ENCODE measurements at places on chromosomes 2 and 18.

- peak; percentile 25 for DNase-seq
Observed at GRCh38 chr2:21424375-21424774, 300.6 kb downstream of the TDRD15 start.

GRCh38 chr2:224410946-224411561, 9.1 kb upstream of the FAM124B start:
- no peak for DNase-seq

- no peak for DNase-seq
Observed at GRCh38 chr2:6202756-6203155, 510.6 kb downstream of the SOX11 start.

DNA sequence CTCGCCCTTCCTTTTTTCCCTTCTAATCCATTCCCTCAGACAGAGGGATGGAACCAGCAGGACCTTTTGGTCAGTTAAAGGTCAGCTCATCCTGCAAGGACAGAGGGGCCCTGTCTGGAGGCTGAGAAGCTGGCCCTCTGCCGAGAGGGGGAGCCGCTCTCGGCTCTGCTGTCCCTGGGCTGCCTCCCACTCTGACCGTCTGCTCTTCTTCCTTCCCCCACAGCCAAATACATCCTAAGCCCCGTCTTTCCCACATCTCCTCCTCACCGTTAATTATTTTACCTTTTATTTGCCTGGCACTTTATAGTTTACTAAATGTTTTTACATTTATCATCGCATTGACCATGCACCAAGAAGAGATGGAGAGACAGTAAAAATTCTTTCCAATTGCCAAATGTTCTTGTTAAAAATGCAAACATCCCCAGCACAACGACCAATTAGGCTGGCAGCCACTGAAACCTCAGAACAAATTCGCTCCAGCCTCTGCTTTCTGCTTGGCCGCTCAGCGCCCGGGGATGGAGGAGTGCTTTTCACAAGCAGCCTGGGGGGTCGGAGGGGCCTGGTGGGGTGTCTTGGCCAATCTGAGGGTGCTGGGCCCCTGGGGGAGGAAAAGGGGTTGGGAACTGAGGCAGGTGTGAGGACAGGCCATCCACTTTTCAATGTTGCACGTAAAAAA, 123.7 kb downstream of the TNS1 start:
- no peak for DNase-seq

DNA sequence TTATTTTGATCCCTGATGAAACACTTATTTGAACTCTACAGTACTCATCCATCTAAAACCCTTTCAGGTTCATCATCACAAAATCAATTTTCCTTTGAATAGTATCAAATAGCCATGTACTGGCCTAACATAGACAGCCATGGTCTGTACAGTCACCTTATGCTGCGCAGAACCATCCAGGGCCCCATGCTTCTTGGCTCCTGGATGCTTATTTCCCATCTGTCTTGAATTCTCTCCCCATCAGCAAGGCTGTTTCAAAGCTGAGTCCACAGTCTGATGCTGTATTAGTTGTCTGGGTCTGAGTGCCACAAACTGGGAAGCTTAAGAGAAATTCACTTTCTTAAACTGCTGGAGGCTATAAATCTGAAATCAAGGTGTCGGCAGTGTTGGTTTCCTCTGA, 290.2 kb downstream of the OSR1 start:
- DNase-seq: no peak

DNA sequence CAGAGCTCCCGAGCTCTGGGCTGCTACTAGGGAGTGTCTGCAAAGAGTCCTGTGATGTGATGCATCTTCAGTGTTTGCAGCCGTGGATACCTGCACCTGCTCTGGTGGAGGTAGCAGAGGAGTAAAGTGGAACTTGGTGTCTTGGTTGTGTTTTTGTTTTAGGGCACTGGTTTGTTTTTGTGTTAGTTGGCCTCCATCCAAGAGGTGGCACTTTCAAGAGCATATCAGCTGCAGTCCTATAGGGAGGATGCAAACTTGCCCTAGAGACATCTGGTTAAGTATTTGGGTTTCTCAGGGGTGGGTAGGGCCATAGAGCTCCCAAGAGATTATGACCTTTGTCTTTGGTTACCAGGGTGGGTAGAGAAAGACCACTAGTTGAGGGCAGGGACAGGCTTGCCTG, 1249.0 kb upstream of the FAM98A start:
- no peak for DNase-seq

DNA sequence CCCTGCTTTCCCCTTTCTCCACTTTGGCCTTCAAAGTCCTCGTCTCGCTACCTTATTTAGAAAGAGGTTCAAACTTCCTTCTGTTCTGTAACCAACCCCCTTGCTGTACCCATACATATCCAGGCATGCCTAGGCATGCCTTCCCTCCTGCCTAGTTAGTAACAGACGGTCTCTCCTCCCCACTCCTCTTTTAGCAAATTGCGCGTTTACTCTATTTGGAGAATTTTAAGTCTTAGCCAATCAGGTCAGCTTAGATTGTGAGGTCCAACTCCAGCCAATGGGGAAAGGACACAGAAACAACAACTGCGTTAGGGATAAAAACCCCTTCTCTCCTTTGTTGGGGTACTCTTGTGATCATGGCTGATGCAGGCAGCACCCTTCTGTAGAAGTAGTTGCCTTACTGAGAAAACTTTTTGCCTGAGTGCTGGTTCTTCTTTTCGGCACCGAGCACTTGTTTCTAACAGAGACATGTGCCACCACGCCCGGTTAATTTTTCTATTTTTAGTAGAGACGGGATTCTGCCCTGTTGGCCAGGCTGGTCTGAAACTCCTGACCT, 85.9 kb upstream of the FOXI3 start:
- no peak for DNase-seq

- peak; percentile 66 for DNase-seq
Observed at GRCh38 chr18:23136326-23137096, 1.2 kb downstream of the CABLES1 start.

DNA sequence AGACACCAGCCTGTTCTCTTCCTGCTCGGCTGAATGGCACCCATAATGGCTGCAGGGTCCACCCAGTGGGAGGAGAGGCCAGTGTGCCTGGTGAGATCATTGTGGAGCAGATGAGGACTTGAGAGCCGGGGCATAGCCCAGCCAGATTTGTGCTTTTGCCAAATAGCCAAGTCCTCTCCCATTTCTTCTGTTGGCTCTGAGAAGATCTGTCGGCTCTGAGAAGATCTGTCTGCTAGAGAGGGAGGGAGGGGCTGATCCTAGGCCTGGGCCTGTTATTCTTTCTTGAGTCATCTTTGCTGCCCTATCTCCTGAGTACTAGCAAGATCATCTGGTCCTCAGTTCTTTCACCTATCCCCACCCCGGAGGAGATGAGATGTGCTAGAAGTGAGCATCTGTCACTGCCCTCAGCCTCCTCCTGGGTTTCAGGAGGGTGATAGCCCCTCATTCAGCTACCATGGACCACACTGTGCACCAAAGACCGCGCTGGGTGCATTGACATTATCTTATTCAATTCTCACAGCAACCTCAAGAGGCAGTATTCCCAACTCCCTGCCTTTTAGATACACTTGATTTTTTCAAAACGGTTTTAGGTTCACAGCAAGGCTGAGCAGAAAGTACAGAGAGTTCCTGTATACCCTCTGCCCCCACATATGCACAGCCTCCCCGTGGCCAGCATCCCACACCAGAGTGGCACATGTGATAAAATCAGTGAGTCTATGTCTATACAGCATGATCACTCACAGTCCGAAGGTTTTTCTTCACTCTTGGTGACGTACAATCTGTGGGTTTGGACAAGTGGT, 98.6 kb downstream of the CAPN13 start:
- no peak for DNase-seq

- no peak for DNase-seq
Observed at GRCh38 chr18:58196881-58197872, 153.2 kb downstream of the NEDD4L start.

DNA sequence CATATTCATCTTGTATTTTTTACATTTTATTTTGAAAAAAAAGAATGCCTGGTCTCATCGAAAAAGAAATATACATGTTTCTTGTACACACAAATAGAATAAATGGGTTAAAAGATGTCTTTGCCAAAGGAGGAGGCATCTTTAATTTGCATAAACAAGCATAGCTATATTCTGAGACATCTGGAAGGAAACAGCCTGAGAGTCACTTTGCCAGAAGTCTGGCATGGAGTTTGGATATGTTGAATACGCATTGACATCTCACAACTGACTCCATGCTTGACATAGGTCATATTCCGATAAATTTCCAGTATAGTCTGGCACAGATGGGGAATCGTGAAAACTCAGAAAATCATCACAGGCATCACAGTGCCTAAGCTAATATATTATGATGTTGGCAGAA, 1317.5 kb upstream of the CELF4 start:
- no peak for DNase-seq
